ENCODE measurements at places on chromosomes 16 and 17. TPM values are rescaled to one million over a fixed set of nuclear protein-coding genes. Genes with fewer than 3 reads are reported as not detected.

PPP1R1B gene
- polyA plus RNA-seq: 1.0 TPM

CDH15 gene
- 217 TPM for polyA plus RNA-seq

SERPINF2 gene
- 2.4 TPM for polyA plus RNA-seq

CTRB1 gene
- polyA plus RNA-seq: 0.30 TPM

ARHGAP23 gene
- 25.1 TPM for polyA plus RNA-seq

GRCh38 chr17:29066047-29066446 lies 23.1 kb downstream of the PIPOX start:
- DNase-seq: no peak

DNA sequence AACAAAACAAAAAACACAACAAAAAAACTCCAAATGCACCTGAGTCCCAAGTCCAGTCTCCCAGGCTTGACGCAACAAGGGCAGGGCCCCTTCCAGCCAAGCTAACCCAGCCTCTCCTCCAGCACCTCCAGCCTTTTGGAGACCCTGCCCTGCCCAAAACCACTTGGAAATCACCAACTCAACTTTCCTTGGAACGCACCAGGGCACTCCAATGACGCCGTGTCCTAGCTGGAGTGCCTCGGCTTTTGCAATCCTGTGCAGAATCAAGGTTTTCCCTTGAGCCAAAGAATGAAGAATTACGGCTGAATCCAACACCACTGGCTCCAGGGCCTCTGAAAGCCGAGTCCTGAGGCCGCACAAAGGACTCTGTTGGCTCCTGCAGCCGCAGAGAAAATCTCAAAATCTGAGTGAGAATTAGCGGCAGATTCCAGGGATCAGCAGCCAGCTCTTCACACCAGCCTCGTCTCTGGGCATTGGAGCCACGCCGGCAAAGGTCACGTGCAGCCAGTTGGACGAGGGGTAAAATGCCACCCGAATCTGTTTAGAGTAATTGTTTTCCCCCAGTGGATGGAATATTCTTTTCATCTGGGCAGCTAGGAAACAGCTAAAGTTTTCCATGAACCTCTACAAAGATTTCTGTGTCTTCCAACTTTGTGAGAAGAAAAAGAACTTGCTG lies 9.7 kb upstream of the BAIAP2 start:
- no peak for DNase-seq

DNA sequence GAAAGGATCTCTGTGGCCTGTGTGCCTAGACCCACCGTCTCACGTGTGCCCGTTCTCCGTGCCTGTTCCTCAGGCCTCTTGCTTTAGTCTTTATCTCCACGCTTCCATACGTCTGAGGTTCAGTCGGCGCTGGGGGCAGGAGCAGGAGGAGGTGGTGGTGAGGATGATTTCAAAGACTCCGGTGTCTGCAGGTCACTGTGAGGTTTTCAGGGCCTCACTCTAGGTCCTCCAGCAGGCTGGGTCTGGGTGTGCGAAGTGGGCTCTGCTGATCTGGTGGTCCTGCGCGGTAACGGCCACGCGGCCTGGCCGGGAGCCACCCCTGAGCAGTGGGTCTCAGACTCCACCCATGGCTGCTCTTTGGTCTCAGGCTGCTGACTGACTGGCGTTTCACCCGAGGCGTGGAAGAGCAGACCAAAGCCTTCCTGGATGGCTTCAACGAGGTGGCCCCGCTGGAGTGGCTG lies 14.4 kb upstream of the CLEC18A start:
- no peak for DNase-seq

Measured in forelimb muscle (tissue), 1 donor.